ENCODE measurements at places on chromosomes 5 and 9.

DNA sequence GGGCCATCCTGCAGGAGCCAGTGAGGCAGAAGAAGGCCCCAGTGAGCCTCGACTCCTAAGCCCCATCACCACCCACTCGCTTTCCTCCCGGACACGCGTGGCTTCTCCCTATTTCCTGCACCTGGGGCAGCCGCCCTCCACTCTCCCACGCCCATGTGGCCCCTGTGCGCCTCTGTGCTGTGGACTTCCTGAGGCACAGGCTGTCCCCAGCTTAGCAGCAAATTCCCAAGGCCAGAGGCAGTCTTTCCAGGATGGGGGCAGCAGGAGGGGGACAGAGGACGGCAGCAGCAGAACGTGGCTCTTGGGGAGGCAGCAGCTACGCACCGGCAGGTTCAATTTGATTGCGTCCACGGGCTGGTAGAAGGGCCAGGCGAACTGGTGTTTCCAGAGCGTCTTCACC lies 14.9 kb downstream of the BRD3 start:
- peak; percentile 37 for DNase-seq

DNA sequence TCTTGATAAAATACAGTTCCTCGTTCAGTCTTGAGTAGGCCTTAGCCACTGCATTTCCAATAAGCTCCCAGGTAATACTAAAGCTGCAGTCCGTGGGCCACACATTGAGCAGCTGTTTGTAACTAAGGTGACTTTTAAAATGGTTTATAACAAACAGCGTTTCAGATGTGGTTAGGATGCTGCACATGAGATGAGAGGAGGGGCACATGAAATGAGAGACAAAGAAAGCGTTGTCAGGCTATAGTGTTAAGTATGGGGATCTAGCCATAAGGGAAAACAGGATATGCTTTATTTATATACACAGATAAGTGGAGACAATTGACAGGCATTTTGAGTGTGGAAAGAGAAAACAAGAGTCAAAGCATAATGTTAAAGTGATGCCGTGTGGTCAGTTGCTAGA lies 89.9 kb downstream of the PAM start:
- no peak for DNase-seq

GRCh38 chr5:38527475-38527874 lies 29.0 kb downstream of the LIFR start:
- no peak for DNase-seq

DNA sequence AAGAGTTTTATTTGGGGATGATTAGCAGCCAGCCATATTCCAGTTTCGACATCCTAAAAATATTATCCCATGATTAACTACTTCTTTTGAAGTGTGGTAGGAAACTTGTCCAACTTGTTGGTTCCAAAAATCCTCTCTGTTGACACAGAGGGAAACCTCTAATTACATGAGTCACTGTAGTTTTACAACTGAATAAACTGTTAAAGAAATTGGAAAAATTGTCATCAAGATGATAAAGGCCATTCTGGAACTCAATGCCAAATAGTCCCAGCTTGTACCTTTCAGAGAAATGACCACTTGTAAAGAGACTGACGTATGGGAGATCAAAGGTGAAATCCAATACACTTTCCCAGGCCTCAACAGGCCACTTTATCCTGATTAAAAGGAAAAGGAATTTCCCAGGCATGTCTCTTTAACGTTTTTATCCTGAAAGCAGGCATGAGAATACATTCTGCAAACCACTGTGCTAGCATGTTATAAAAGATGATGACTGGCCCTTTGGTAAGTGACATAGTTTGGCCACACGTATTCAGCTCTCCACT lies 261.6 kb downstream of the GLIS3 start:
- DNase-seq = no peak

- DNase-seq = no peak
Measured at GRCh38 chr9:15386465-15386864, 36.2 kb upstream of the SNAPC3 start.

DNA sequence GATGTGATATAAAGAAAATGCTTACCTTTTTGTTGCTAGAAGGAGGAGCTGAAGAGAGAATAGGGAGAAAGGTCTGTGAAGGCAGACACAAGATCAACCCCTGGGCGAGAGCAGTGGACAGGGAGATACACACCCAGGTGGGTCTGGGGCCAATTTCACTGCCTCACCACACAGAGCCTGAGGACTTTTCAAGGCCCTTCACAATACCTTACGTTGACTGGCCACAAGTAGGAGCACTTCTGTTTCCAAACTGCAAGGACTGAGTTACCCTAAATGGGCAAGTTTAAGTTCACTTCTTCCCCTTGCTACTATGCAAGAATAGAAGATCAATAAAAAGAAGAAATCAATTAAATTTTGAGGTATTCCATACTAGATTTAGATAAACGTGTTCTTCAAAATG lies 174.5 kb upstream of the SLC12A2 start:
- no peak for DNase-seq

GRCh38 chr9:27365707-27366376 lies 68.9 kb upstream of the EQTN start:
- no peak for DNase-seq

DNA sequence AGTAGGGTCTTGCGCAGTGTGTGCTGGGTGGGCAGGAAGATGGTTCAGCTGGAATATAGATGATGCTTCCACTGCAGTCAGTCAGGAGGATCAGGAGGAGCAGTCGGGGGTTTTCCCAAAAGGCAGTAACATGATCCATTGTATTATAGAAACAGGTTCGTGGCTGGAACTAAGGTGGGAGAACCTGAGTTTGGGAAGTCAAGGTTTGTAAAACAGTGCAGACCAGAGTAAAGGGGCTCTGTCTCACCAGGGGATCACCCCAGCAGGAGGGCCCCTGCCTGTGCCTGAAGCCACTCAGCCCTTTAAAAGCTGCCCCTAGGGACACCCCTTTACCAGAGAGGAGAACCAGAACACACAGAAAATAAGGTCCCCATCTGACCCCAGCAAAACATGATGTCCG lies 213.4 kb downstream of the AUH start:
- no peak for DNase-seq

- no peak for DNase-seq
Measured at GRCh38 chr9:82679472-82679871, 383.5 kb downstream of the RASEF start.

DNA sequence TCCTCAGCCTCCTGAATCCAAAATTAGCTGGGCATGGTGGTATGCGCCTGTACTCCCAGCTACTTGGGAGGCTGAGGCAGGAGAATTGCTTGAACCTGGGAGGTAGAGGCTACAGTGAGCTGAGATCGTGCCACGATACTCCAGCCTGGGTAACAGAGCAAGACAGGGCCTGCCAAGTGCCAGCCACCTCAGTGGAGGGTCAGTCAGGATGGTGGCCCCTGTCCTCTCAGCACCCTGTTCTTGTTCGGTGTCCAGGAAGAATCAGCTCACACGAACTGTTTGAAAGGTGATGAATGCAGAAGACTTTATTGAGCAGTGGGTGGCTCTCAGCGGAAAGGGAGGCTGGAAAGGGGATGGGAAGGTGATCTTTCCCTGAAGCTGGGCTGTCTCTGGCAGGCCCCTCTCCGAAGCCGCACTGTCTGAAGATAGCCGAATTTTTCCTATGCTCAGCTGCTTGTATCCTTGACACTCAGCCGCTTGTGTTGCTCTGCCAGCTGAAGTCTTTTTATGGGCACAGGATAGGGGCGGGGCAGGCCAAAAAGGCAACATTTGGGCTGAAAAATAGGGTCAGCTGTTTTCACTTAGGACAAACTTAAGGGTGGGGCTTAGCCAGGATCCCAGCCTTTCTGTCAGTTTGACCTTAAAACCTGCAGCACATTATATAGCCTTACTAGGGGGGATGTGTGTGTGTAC lies 50.9 kb downstream of the UBE2R2 start:
- DNase-seq = no peak

DNA sequence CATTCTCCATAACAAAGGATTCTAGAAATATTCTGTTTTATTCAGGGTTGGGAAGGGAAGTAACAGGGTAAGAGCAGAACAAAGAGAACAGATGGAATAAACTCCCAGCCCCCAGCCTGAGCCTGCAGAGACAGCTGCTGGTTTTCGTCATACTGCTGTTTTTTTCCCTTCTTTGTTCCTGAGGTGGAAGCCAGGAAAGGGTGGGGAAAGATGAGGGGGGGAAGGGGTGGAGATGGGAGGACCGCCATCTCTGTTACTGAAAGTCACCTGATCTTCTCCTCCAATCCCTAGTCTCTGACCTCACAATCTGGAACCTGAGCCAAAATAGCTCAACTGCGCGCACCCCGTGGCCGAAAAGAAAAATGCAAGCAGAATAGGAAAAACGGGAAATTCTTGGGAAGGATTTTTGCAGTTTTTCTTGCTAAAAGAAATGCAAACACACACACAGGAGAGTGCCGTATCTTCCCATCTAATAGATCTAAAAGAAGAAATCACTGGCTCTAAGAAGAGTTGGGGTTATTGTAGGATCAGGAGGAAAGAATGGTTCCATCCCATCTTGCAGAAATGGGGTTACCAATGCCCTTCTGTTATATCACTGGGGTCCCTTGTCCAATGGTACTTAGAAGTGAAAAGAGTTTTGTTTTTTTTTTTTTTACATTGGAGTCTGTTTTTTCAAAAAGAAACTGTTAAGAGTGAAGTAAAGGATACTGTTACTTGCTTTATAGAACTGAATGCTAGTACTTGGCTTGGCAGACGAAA lies 57.9 kb downstream of the DIAPH1 start:
- peak; percentile 72 for DNase-seq

- DNase-seq = no peak
Measured at GRCh38 chr9:268616-269015, 54.0 kb downstream of the DOCK8 start.

DNA sequence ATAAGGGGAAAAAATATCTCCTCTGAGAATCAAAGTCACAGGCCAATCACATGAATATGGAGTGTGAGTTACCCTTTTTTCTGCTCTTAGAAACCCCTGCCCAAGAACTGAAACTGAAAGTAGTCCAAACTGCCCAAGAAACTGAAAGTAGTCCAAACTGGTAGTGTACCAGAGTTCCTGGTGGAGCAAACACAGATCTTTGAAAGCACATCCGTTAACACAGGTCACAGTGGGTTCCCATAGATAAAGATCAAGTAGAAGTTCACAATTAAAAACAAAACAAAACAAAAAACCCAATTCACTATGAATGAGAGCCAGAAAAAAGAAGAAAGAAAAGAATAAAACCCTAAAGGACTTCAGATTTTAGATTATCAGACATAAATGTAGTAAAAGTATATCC lies 332.4 kb upstream of the EFNA5 start:
- DNase-seq = no peak

- no peak for DNase-seq
Measured at GRCh38 chr9:4095484-4095883, 204.4 kb downstream of the GLIS3 start.
